ENCODE measurements at places on chromosomes 4 and X. TPM values are rescaled to one million over a fixed set of nuclear protein-coding genes. Genes with fewer than 3 reads are reported as not detected.

Gene RAB9B
- 6.5 TPM for total RNA-seq

Gene IBSP
- total RNA-seq = not detected

Gene MGAT4D
- not detected for total RNA-seq

Gene MID1
- 31.8 TPM for total RNA-seq

Gene DGKK
- total RNA-seq = not detected

Gene MAGEA10
- total RNA-seq = not detected

Gene EVC2
- 6.1 TPM for total RNA-seq

Gene POU3F4
- not detected for total RNA-seq

Gene UGT2B11
- total RNA-seq = not detected

DNA sequence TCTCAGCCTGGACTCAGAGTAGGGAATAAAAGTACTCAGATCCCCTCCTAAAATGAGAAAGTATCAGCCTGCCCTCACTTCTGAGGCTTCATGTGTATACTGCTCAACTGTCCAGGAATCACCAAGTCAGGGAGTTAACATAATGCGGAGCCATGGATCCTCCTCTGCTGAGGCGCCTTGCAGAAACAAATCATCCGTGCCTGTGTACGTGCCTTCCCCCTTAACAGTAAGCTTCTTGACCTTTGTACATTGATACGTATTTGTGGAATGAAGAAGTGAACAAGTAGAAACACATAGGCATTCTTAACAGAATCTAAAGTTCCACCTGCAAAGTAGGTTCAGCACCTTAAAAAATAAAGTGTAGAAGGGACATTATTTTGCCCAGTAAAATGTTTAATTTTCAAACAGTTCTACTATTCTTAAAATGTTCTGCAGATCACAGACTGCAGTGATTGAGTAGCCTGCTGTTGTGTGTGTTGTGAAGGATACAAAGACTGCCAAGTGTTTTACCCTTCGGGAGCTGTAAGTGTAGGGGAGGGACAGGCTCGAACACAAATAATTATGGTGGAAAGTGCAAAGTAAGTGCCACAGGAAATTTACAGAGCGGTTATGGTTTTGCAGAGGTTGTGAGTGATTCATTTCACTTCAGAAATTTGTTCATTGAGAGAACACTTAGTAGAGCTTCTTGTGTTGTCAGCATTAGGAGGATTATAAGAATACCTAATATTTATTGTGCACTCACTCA lies 61.9 kb downstream of the ARHGAP10 start:
- DNase-seq = no peak

DNA sequence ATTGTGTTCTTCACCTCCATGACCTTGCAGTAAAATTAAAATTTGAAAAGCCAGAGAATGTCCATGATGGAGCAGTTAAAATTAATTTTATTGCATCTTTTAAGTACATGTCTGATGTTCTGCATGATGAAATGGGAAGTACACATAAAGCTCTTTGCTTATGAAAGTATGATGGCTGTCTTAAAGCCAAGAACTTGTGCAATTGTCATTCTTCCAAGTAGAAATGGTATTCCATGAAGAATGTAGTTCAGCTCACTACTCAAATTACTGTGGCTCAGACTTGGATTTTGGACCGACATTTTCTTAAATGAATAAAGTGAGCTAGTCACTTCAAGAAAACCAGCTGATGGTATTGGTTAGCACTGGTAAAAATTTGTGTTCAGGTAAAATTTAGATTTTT lies 161.7 kb upstream of the CXCL13 start:
- no peak for DNase-seq

DNA sequence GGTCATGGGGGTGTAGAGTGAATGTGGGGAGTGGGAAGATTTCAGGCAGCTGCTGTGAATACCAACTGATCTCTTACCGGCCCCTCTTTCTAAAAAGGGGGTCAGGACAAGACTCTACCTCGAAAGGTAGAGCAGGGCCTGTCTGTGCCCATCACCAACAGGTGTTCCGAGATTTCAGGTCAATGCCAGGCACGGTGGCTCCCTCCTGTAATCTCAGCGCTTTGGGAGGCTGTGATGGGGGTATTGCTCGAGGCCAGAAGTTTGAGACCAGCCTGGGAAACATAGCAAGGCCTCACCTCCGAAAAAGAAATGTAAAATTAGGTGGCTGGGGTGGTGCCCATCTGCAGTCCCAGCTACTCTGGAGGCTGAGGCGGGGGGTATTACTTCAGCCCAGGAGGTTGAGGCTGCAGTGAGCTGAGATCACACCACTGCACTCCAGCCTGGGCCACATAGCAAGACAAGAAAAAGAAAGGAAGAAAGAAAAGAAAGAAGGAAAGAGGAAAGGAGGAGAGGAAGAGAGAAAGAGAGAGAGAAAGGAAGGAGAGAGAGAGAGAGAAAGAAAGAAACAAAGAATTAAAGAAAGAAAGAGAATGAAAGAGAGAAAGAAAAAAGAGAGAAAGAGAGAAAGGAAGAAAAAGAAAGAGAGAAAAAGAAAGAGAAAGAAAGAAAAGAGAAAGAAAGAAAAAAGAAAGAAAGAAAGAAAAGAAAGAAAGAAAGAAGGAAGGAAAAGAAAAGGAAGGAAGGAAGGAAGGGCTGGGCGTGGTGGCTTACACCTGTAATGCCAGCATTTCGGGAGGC lies 50.1 kb downstream of the CRLF2 start:
- DNase-seq = no peak

DNA sequence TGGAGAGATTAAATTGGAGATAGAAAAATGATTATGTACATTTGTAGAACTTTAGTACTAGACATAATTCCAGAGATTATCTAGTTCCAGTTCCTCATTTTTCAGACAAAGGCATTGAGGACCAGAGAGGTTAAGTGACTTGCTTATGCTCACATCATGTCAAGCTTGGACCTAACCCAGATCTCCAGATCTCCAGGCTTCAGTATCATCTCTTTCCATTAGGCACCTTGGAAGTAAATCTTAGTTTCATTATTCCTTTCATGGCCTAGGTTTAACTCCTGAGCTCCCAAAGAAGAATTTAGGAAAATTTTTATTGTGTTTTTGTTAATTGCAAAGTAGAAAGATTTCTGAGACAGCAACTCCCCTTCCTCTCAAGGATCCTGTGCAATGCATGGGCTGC lies 148.8 kb downstream of the GATB start:
- DNase-seq = no peak

GRCh38 chr4:48651914-48652313 lies 128.2 kb downstream of the FRYL start:
- DNase-seq = no peak

DNA sequence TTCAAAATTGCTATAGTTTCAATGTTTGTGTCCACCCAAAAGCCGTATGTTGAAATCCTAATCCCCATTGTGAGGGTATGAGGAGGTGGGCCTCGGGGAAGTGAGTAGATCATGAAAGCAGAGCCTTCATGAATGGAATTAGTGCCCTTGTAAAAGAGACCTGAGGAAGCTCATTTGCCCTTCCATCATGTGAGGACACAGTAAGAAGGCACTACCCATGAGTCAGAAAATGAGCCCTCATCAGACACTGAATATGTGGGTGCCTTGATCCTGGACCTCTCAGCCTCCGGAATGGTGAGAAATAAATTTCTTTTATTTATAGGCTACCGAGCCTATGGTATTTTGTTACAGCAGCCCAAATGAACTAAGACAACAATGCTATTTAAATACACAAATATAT lies 57.7 kb upstream of the EFHC2 start:
- no peak for DNase-seq

DNA sequence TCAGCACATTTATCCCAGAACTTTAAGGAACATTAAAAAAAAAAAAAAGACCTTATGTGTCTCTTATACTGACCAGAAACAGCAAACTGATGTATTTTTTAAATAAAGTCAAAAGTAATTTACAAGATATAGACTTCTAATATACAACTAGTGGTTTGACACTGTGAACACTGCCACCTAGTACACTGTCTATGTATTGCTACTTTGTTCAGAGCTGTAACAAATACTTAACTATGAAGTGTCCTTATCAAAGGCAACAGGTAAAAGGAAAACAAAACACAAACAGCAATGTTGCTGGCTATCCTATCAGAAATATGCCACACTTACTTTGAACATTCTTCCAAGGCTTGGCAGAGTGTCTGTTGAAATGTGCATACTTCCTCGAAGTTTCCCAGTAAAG lies 60.4 kb downstream of the CD40LG start:
- no peak for DNase-seq

DNA sequence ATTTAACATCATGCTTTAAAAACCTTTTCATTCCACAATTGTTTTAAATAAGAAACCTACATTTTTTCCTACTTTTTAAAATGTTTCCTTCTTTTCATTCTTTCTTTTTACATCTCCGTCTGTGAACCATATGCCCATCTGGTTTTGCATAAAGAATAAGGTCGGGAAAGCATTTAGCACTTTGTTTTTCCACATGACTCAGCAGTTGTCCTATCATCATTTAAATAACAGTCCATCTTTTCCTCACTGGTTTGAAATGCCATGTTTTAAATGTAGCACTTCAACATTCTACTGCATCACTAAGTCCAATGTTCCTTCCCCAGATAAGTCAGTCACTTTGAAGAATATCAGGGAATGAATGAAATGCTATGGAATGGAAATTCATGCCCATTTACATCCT lies 128.4 kb downstream of the SH3RF1 start:
- DNase-seq = no peak

- peak; percentile 51 for DNase-seq
Measured at GRCh38 chr4:128812442-128813235, 3.1 kb downstream of the JADE1 start.

DNA sequence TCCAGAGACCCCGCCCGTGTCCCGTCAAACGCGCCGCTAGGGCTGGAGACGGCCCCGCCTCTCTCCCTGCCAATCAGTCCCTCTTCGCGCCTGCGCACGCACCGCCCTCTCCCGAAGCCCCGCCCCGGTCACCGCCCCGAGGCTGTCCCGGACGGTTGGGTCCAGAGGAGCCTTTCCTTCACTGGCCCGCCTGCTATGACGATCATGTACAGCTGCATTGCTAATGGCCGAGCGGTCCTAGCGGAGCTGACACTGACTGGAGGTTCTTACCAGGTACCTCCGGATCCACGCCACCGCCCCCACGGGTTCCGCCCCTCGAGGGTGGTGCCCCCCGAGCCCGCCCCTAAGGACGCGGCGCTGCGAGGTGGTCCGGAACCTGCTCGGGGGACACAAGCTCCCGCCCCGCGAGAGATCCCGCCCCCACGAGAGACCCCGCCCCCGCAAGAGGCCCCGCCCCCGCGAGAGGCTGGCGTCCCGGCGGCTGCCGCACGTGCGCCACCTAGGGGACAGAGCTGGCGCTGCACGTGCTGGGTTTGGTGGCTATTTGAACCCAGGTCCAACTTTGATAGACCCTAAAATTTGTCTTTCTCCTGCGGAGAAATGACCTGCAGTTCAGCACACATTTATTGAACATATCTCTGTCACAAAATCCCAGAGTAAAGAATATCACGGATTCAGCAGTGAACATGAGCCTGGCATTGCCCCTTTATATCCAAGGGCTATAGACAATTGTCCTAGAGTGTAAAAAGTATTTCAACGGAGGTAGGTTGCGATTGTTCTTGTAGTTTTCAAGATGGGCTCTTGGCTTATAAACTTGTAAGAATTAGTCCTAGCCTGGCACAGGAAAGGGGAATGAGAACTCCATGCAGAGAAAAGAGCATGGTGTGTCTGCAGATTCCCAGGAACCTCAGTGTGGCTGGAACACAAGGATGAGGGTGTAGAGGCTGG lies 88.7 kb downstream of the HNRNPD start:
- DNase-seq = peak; percentile 100

GRCh38 chr4:142923619-142924018 lies 77.5 kb upstream of the INPP4B start:
- no peak for DNase-seq

GRCh38 chrX:150405006-150405405 lies 41.9 kb downstream of the MAMLD1 start:
- no peak for DNase-seq

Data from ureter (tissue), 1 donor.